ENCODE measurements at places on chromosomes 7 and 10.
A peak's percentile ranks its signal among the peaks of the same experiment; 100 is the strongest.

- DNase-seq, result no peak
Measured at GRCh38 chr7:155213955-155214740, 83.5 kb upstream of the INSIG1 start.

DNA sequence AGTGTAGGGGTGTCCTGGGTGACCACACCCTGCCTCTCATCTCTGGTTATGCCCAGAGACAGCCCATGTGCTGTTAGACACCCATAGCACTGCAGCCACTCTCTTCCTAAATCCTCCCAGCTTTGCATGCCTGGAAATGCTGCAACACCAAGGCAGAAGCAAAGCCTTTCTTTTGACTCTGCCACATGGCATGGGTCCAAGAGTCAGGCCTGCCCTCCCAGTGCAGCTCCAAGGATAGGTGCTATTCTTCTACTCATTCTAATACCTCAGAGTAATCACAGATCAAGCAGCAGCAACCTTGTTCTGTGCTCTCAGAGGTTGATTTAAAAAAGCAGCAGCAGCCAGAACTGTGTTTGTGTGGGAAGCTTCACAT lies 23.4 kb downstream of the FRMPD2 start:
- DNase-seq, result no peak

DNA sequence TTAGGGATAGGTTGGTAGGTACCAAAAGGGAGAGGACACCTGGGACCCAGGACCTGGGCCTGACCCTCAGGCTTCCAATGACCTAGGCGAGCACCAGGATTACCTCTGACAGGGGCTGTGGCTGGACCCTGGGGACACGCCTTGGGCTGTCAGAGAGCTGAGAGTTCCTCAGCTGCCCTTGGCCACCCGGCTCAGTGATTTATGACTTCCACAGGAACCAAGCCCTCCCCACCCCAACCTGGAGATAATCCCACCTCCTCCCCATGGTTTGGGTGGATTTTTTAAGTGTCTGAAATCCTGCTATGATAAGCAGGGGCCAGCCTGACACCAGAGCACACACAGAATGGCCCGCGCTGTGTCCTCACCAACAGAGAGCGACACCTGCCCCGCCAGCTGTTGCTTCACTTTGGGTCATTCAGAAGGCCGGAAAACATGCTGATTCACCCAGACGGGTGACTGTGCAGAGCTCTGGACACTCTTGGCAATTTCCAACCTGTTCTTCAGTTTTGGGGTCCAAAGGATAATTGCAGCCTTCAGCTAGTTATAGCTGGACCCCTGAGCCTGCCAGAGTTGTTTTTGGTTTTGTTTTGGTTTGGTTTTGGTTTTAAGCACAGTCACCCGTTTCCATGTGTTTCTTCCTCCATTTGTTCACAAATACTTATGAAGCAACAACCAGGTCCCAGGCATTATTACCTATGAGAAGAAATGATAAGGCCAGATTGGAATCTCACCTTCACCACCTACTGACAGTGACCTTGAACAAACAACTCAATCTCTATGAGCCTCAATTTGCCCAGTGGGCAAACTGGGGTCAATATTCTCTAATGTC lies 78.2 kb downstream of the RAB11FIP2 start:
- DNase-seq, result no peak

DNA sequence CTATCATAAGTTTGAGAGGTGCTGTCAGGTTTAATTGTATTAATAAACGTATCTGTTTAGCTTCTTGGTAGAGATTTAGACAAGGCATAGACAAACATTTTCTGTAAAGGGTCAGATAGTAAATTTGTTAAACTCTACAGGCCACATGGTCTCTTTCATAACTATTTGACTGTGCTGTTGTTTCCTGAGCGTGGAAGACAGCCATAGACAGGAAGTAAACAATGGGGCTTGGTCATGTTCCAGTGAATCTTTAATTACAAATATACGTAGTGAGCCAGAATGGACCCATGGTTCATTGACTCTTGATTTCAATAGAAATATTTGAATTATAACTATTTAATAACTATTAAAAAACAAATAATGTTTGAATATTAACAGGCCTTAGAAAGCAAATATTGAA lies 451.1 kb downstream of the SH2D4B start:
- no peak for DNase-seq

DNA sequence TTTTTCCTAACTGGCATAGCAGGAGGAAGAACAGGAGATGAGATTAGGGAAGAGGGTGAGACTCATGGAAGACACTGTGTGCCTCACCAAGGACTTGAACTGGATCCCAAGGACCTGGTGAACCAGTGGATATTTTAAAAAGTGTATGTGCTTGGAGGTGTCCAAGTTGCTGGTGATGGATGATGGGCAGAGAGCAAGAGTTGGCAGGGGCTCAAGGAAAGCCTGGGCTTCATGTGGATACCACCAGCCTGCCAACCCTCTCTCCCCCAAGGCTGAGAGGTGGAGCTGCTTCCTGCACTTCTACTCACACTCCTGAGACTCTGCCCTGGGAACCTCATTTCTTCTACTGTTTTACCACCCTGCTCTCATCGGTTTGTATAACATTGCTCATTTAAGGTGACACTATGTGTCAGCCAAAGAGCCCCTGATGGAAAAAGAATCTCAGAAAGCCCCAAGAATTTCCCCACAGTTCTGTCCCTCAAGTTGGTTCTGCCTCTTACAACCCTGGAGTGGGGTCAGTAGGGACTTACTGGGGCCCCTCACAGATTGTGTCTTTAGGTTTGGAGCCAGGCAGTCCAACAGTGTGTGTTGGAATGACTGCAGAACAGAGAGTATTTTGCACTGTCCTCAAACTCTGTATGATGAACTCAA lies 56.2 kb upstream of the PDCD4 start:
- no peak for DNase-seq

DNA sequence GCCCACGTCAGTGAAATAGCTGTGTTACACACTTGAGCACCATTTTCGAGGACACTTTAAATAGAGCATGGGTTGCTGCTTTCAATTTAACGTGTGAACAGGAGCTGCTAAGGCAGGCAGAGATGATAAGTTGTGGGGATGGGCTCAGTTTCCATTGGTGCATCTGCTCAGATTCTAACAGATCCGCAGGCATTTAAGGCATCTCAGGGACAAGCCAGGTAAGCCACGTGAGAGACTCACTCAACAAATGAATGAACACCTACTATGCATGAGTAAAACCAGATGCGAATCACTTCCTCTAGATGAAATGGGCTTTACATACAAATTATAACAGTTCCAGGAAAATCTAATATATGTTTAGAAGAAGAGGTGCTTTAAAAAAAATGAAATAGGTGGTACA lies 34.6 kb downstream of the PLXNA4 start:
- no peak for DNase-seq

DNA sequence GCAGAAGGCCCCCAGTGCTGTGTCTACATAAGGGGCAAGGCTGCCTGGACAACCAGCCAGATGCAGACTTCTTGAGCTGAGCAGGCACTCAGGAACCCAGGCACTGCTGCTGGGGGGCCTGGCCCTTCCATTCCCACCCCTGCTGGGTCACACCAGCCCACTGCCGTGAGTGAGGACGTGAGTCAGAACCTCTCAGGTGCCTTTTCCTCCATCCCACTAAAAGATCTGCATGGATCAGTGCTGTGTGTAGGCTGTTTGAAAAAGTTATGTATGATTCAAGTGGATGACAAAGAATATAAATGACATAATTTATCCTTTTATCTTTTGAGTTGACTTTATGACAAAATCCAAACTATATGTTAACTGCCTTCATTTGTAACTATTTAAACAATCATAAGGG lies 499.3 kb downstream of the INHBA start:
- no peak for DNase-seq

DNA sequence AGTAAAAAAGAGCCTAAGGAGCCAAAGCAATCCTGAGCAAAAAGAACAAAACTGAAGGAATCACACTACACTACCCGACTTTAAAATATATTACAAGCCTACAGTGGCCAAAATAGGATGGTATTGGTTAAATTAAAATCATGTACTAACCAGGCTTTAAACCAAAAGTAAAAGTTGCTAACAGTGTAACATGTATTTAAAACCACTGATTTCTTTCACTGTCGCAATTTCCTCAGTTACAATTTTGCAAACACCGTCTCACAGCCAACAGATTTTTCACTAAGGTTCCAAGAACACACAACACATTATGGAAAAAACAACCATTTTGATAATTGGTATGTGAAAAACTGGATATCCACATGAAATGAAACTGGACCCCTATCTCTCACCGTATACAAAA lies 74.0 kb downstream of the JMJD1C start:
- peak; percentile 55 for DNase-seq

- no peak for DNase-seq
Measured at GRCh38 chr10:100748231-100749058, 3.1 kb downstream of the PAX2 start.

GRCh38 chr7:101174322-101174854 lies 5.7 kb downstream of the NAT16 start:
- DNase-seq, result no peak

DNA sequence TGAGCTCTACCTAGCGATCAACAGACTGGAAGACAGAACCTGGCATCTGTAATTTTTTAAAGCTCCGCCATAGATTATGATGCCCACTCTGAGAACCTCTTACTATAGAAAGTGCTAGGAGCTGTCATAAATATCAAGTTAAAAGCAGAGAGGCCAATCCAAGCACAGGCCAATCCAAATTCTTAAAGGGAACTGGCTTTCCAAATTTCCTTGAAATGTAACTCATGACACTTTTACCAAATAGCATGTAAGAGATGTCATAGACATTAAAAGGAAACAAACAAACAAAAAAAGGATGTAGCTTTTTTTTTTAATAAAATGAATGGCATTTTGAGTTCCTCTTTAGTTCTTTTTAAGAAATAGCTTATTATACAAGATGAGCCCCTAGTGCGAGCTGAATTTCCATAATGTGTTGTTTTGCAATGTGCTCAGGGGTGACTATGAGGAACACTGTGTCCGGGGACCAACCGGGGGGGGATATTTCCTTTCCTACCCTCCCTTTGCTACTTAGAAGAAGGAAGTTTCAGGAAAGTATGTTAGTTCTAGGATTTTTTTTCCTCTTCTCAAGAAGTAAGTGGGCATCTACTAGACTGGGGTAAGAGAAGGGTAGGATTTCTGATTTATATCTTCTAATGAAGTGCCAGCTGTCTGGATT lies 23.7 kb upstream of the MRC1 start:
- DNase-seq, result no peak

GRCh38 chr7:148783801-148784527 lies 85.3 kb downstream of the CUL1 start:
- no peak for DNase-seq

GRCh38 chr10:79063071-79063491 lies 5.7 kb upstream of the ZMIZ1 start:
- peak; percentile 51 for DNase-seq

All from NB4 (cell line).